ENCODE measurements at places on chromosomes 13 and 19.

DNA sequence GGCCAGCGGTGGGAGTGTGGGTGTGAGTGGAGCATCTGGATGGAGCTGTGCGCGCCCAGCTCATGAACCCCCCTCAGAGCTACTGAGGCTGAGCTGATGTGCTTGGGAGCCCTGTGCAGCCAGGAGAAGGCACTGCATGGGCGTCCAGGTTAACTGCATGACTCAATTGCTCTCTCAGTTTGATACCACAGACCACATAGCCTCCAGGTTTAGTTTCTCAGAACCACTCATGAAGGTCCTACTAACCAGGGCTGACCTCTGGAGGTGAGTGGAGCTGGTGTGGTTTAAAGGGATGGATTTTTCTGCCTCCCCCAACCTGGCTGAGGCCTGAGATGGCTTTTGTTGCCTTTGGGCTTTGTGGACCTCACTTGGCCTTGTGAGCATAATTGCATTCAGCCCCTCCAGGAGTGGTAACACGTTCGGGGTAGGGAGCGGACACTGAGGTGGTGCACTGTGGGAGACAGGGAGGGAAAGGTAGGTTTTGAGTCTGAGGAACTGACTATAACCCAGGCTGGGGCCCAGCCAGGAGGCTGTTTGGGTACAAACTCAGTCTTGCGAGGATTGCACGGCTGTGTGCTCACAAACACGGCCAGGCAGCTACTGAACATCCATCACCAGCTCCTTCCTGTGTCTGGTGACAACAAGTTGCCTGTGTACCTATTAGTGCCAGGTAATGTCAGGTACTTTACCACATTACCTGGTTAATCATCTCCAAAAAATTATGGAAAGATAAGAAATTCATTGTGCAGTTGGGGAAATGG is 97.5 kb downstream of the RGCC start:
- no peak for DNase-seq

- DNase-seq, result no peak
Observed at GRCh38 chr13:85313761-85314503, 485.3 kb downstream of the SLITRK6 start.

- no peak for DNase-seq
Observed at GRCh38 chr19:10517361-10517759, at the start of gene S1PR5. Gene S1PR5, minus strand, starts transcription at chr19:10517447. Its CDS starts 2,436 bp downstream, at chr19:10515011.

- DNase-seq, result no peak
Observed at GRCh38 chr13:27168906-27169657, 2.5 kb downstream of the USP12 start.

DNA sequence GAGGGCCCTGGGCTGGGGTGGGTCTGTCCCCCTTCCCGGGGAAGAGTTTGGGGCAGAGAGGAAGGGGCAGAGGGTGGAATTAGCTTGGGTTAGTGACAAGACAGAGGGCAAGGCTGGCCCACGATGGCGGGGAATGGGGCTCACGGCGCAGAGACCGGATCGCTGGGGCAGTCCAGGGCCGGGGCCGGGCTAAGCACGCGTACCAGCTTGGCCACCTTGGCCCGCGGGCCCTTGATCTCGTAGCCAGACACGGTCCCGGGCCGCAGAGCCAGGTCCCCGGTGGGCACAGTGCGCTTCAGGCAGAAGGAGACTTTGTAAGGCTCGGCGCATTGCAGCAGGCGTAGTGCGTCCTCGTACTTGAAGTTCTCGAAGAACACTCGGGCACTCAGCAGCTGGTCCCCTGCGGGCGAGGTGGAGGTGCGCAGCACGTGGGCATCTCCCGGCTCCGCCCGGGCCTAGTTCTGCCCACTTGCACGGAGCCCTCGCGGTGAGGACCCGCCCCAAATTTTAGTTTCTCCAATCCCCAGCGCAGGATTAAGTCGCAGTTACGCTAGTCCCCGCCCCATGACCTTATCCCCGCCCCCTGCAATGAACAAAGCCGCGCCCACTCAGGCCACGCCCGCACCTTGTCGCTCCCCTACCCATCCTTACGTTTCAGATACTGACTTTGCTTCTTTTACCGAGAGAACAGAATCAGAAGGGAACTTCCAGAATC is 8.6 kb upstream of the HIPK4 start:
- peak; percentile 68 for DNase-seq

DNA sequence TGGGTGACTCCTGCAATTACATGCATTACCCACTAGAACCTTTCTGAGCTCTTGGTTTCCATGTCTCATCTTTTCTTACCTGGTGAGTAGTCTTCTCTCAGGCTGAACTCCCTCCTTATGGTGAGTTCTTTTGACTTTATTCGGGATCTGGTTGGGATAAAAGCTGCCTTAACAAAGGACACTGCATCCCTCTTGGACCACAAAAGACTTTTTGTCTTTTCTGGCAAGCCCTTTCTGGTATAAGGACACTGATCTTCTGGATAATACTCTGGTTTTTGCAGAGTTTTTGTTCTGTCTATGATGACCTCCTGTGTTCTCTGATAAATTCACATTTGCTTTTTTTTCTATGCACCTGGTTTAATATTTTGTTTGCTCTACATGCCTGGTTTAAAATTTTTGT is 66.7 kb downstream of the SLITRK1 start:
- no peak for DNase-seq

Data from CD4-positive, alpha-beta T cell treated with Interleukin-2 at 100 ng/mL for 4 hours (primary cell).